ENCODE measurements at places on chromosomes 12 and 14.

DNA sequence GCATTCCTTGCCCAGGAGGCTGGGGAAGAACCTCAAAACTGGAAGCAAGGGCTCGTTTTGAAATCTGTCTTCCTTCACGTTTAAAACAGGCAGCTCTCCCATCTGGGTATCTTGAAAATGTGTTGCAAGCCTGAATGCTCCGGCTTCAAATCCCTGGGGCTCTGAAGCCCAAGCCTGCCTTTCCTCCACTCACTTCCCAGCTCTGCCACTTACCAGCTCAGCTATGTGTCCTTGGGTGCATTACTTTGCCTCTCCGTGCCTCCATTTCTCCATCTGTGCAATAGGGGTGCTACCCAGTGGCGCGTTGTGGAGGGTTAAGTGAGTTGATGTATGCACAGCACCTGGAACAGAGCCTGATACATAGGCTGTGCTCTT lies 97.6 kb downstream of the GCH1 start:
- no peak for DNase-seq

- DNase-seq: no peak
These were observed 64.1 kb downstream of the ZNF641 start for GRCh38 chr12:48286665-48287064.

GRCh38 chr12:123070267-123071081 lies 80.4 kb downstream of the PITPNM2 start:
- DNase-seq: no peak

- no peak for DNase-seq
These were observed 421 bp downstream of the FCF1 start for GRCh38 chr14:74713395-74713735.

DNA sequence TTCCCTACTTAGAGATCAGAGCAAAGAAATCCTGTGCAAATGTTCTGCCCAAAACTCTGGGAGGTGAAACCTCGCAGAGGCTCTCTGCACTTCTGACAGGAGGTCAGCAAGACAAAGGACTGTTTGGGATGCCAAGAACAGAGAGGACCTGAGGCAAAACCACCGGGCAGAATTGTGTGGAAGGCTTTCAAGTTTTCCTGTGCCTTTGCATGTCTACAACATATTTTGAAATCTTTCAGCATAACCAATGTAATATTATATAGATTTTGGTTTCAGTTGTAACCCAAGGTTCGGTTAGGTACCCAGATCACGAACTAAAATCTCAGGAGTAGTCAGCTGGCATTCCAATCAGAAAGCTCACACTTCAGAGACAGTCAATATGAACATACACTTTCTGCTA lies 99.4 kb upstream of the PLEKHA5 start:
- DNase-seq: no peak

DNA sequence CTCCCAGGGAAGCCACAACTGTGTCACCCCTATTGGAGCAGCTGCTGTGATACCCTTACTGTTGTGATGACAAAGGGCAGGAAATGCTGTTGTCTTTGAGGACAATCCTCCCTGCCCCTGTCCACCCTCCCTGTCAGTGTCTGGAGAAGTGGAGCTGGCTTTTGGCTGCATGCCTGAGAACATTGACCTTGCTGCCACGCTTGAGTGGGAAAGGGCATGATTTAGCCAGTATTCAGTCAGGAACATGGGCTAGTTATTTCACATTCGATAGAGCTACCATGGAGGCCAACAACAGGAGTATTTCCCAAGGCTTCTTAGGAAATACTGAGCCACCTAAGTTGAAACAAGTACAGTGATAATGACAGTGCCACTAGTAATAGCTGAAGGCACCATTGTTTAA lies 59.4 kb downstream of the MYRFL start:
- no peak for DNase-seq

- no peak for DNase-seq
These were observed 898.9 kb upstream of the SEL1L start for GRCh38 chr14:82432301-82433105.

GRCh38 chr14:96625426-96625985 lies 123.3 kb downstream of the PAPOLA start:
- no peak for DNase-seq

DNA sequence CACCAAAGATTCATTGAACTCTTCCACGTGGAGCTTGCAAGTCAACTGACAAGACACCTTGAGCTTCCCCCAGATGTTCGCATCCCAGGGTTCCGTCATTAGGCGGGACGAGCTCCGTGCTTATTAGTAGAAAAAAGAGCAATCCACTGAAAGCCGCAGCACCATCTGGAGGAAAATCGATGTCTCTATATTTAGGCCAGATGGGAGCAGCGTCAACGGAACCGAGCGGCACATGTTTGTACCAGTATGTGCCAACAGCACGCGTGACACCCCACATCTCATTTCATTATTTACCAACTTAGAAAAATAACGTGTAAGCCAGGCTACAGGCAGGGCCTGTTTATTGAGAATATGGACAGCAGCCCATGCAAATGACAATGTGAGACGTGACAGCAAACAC lies 45.8 kb upstream of the TMEM132D start:
- DNase-seq: no peak

- no peak for DNase-seq
These were observed 9.6 kb upstream of the IFI27L2 start for GRCh38 chr14:94139006-94139405.

DNA sequence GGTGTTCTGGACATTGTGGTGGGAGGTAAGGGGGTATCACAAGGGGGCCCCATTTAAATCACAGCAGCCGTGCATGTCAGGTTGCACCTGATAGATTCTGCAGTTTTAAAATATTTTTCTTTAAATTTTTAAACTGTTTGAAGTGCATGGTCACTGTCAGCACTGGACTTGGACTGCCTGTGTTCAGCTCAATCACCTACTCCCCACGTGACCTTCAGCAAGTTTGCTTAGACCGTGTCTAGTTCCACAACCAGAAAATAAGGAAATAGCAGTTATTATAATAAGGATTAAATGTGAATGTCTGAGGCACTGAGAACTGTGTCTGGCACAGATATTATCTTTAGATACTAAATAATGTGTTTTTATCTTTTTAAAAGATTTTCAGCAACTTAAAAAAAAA lies 64.7 kb downstream of the ESR2 start:
- no peak for DNase-seq

- no peak for DNase-seq
These were observed 2.6 kb downstream of the CYP46A1 start for GRCh38 chr14:99686557-99687283.

DNA sequence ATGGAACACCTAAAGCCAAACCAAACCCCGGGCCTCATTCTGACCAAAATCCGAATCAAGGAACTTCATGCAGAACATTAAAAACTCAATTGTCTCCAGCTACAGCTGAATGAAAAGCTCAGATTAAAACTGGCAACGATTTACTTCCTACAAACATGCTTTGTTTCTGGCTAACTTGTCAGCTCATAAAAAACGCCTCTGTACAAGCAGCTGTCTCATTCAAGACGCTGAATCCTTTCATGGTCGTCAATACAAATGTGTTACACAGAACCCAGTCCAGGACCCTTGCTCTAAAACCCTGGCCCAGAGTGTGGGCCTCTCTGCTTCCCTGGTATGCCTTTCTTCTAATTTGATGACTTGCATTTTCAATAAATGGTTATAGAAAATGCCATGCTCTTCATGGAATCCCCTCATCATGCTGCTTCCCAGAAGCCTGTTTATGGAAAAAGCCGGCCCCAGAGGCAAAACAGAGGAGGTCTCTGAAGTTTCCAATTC lies 183.1 kb downstream of the PHLDA1 start:
- no peak for DNase-seq

DNA sequence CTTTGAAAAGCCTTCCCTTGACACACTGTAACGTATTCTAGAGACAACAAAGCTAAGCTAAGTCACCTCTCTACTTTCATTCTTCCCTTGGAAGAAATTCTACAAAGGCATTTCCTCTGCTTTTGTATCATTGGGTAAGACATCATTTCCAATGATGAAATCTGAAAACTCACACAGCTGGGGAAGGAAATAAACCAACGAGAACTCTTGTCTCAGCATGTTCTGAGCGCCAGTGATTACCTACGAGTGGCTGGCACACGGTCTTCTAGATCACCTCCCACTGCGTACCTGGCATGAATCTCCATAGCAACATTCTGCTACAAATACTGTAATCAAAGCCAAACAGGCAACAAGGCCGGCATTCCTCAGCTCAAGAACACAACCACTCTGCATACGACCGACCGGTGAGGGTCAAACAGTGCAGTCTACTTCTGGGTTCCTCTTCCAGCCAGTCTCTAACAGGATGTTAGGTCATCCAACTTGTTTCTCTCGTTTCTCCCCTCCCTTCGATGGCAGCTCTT lies 7.6 kb downstream of the VPS37B start:
- peak; percentile 88 for DNase-seq

- no peak for DNase-seq
These were observed 7.4 kb downstream of the NKX2-1 start for GRCh38 chr14:36512585-36513003.

- DNase-seq: no peak
These were observed 59.6 kb upstream of the SCN8A start for GRCh38 chr12:51531284-51531977.

- DNase-seq: no peak
These were observed 67.3 kb upstream of the USP15 start for GRCh38 chr12:62192903-62193250.

DNA sequence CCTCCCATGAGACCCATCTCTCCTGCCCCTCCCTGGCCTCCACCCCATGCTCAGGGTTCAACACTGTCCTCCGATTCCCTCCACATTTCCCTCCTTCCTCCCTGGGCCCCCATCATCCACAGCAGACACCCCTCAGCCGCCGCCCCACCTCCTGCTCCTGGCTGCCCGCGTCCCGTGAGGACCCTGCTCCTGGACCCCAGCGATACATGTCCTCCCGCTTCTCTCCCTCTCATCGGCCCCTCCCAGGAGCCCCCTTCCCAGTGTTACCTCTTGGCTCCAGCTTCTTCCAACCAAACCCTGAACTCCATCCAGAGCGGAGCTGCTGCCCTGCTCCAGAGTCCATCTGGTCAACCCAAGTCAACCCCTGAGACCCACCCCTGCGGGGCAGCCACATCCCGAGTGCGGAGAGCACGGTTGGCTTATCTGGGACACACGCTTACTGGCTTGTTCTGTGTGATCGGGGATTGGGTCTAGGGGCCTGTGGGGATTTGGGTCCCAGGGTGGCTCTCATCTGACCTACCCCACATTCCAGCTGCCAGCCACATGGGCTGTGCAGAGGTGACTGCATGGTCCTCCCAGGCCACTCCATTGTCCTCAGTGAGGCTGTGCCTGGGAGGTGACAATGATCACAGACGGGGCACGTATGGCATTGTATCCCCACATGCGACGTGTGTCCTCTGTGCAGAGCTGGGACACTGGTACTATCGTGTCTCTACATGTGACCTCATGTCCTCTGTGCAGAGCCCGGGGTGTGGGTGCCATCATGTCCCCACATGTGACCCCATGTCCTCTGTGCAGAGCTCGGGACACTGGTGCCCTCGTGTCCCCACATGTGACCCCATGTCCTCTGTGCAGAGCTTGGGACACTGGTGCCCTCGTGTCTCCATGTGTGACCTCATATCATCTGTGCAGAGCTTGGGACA lies 333.6 kb downstream of the ADGRD1 start:
- no peak for DNase-seq

DNA sequence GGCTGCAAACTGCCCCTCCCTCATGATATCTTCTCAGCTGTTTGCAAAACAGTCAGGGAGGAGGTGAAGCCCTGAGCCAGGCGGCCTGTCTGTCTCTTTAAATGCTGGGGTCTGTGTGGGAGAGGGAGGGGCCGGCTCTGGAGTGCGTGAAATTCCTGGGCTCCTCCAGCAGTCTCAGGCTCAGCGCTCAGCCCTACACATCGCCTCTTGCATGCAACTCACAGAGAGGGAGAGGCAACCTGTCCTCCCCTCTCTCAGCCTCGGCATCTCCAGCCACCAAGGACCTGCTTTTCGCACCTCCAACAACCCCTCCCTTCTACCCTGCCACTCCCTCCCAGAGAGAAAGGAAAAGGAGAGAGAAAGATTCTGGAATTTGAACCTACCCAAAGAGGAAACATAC lies at the start of gene NRXN3:
Gene NRXN3, plus strand, starts transcription at position 171 of the 400 bp plus-strand sequence. CDS start 72,721 bp downstream, outside the sequence.
- DNase-seq: no peak

GRCh38 chr12:124387528-124387911 lies 92.6 kb downstream of the RFLNA start:
- no peak for DNase-seq

GRCh38 chr14:61616524-61617185 lies 78.7 kb upstream of the HIF1A start:
- DNase-seq: no peak

DNA sequence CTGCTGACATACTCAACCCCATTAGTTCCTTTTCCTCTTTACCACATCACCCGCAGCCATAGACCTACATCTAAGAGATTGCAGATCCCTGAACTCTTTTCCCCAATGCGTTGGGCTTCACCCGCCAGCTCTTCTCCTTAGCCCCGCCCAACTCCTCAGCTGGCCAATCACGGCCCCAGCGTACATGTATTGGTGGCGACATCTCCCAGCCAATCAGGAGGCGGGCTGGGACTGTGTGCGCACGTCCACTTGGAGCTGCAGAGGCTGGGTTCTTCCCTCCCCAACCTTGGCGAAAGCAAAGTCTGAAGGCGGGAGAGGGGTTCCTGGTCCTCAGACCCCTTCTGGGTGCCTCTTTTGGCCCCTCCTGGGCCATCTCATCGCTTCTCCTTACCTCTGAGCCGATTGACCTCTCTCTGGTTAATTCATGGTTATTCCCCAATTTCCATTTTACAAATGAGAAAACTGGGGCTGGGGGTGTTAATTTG lies 11.0 kb downstream of the PDE1B start:
- DNase-seq: peak; percentile 29

GRCh38 chr12:51388069-51388799 lies 3.0 kb downstream of the GALNT6 start:
- no peak for DNase-seq

GRCh38 chr12:51874000-51874399 lies 13.9 kb upstream of the ANKRD33 start:
- no peak for DNase-seq

DNA sequence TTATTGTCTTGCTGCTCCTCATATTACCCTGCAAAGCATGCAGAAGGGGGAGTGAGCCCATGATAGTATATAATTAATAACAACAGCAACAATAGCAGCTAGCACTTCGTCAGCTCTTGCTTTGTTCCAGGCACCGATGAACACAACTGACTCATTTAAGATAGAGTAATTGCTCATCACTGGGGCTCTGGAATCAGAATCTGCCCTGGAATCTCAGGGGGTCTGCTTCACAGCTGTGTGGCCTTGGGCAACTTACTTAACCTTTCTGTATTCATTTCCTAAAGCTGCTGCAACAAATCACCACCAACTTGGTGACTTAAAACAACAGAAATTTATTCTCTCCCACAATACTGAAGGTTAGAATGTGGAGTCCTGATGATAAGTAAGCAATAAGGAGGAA lies 55.0 kb upstream of the PSMC1 start:
- no peak for DNase-seq

- no peak for DNase-seq
These were observed 10.7 kb upstream of the GALNT6 start for GRCh38 chr12:51401900-51402299.

Data from pulmonary artery endothelial cell (primary cell).